Epithelial cell of alveolus of lung (primary cell): ENCODE measurements at places on chromosomes 13 and 19. TPM values are rescaled to one million over a fixed set of nuclear protein-coding genes. Genes with fewer than 3 reads are reported as not detected.

Gene ZNF616
- total RNA-seq, result 5.9 and 11.8 TPM in 2 replicates

Gene LENG9
- total RNA-seq, result 6.3 TPM in 2 replicates

Gene ANGPTL4
- total RNA-seq, result 17.6 and 82.0 TPM in 2 replicates

Gene RASIP1
- 3.4 and 8.3 TPM in 2 replicates for total RNA-seq

Gene ZNF850
- 0.72 and 3.0 TPM in 2 replicates for total RNA-seq

Gene ZNF430
- 3.8 and 4.1 TPM in 2 replicates for total RNA-seq

Gene TEX101
- not detected in 2 replicates for total RNA-seq

Gene PSG4
- 1.6 TPM in 1 of 2 replicates, not detected in the other for total RNA-seq
